RPMI7951 (cell line): ENCODE measurements at places on chromosomes 2 and 18.

- no peak for DNase-seq
Observed at GRCh38 chr2:95270541-95271081, 3.6 kb upstream of the PROM2 start.

GRCh38 chr2:190173392-190173791 is 110.9 kb upstream of the MSTN start:
- DNase-seq, result no peak

GRCh38 chr18:54503131-54503894 is 87.7 kb upstream of the DYNAP start:
- no peak for DNase-seq

DNA sequence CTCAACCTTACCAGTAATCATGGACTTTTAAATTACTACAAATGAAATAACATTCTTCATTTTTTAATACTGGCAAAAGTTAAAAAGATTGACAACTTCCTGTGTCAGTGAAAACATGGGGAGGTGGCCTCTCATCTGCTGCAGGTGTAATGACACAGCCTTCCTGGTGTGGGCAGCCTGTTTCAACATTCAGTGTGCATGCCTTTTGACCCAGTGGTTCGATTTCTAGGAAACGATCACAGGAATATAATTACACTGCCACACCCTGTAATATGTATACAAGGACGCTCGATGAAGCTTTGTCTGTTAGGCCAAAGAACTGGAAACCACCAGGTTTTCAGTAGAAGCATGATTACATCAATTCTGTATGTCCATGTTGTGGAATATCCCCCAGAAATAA is 68.7 kb downstream of the MTHFD2 start:
- no peak for DNase-seq

GRCh38 chr18:78981989-78982620 is 2.5 kb downstream of the SALL3 start:
- DNase-seq, result no peak

- DNase-seq, result no peak
Observed at GRCh38 chr2:102239344-102239743, 52.5 kb downstream of the IL1RL2 start.

GRCh38 chr2:240876475-240877251 is 8.0 kb downstream of the AGXT start:
- no peak for DNase-seq

GRCh38 chr2:159065313-159065712 is 96.9 kb downstream of the TANC1 start:
- peak; percentile 51 for DNase-seq

- DNase-seq, result no peak
Observed at GRCh38 chr2:903223-903900, 47.3 kb upstream of the SNTG2 start.
